CD4-positive, alpha-beta T cell treated with Interleukin-12 subunit alpha and Interleukin-12 subunit beta, for 1 hour (primary cell): ENCODE measurements at places on chromosomes 6 and 20.
A peak's percentile ranks its signal among the peaks of the same experiment; 100 is the strongest.

DNA sequence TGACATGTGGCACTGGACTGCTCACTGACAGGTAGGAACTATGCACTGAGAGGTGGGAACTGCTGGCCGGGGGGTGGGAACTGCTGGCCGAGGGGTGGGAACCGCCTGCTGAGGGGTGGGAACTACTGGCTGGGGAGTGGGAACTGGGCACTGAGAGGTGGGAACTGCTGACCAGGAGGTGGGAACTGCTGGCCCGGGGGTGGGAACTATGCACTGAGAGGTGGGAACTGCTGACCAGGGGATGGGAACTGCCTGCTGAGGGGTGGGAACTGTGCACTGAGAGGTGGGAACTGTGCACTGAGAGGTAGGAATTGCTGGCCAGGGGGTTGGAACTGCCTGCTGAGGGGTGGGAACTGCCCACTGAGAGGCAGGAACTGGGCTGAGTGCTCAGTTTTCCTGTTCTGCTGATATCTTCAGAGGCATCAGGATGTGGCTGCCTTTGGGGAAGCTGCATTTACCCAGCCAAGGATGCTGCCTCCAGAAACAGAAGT, 90.2 kb downstream of the THBS2 start:
- no peak for DNase-seq

DNA sequence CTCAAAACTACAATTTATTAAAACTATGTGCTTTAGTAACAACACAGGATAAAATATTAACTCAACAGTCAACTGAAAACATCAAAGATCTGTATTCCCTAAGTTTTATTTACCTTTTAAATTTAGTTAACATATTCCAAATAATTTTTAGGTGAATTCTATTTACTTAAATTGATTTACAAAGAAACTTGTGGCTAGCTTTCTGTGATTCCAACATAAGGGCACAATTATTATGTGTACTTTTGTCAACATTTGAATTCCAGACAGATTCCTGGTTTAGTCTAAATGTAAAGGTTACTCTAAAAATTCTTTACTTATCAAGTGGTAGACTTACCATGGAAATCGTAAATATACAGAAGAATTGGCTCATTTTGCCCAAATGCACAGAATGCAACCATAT, 70.7 kb downstream of the AHI1 start:
- no peak for DNase-seq

DNA sequence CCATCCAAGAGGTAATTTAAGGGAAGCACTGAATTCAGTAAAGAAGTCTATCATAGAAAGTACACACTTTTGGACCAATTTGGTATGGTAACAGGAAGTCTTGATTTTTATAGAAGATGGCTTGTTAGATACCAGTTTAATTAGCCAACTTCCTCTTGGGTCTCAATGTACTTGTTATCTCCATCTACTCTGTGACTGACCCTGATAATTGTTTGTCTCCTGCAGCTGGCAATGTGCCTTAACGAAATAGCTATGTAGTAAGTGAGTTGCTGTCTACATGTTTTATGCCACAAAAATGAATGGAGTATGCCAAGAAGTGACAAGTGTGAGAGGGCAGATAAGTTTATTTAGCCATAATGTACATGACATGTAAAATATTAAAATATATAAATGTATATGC, 410.5 kb upstream of the MAN1A1 start:
- DNase-seq: no peak

- no peak for DNase-seq
These were observed 39.2 kb upstream of the HDDC2 start for GRCh38 chr6:125340991-125341390.

- DNase-seq: no peak
These were observed 19.2 kb downstream of the BLTP3A start for GRCh38 chr6:34810936-34811632.

- no peak for DNase-seq
These were observed 12.4 kb downstream of the KIF3B start for GRCh38 chr20:32289661-32290431.

DNA sequence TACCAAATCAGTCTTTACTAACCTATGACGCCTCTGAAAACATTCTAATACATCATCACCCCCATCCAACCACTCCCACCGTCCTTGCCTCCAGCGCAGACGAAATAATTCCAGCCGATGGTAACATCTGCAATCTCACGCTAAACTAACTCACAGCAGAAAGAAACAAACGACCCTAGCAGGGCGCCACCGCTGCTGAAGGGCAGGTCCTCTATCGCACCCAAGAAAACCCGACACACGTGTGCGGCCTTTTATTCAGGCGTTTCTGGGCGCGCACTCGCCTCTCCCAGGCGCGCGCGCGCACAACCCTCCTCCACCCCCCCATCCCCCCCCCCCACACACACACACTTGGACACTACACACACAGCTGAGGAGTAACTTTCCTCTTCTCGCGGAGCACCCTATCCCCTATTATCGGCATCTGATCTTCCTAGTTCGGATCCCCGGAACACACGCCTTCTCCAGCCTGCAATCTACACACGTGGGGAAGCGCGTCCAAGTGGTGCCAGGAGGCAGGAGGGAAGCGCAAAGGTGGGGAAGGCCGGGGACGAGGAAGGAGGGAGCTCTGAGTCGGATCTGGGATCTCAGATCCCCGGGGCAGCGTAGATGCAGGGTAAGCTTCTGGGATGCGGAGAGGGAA, 1.4 kb downstream of the GFOD1 start:
- DNase-seq: peak; percentile 39

GRCh38 chr6:24909241-24910216, 26.2 kb downstream of the RIPOR2 start:
- no peak for DNase-seq

DNA sequence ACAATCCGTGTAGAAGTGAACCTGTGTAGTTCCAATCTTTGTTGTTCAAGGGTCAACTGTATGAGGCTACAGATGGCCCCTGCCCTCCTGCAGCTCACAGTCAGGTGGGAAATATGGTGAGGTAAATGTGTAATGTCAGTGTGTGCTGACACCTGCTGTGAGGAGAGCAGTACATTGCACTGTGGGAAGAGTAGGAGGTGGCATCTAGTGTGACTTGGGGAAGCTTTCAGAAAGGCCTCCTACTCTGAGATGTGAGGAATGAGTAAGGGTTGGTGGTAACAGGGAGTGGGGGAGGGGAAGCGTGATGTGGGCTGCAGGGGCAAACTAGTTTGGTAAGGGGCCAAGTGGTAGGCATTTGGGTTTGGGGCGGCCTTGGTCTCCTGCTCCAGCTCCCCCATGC, 188.8 kb downstream of the FARS2 start:
- DNase-seq: no peak

DNA sequence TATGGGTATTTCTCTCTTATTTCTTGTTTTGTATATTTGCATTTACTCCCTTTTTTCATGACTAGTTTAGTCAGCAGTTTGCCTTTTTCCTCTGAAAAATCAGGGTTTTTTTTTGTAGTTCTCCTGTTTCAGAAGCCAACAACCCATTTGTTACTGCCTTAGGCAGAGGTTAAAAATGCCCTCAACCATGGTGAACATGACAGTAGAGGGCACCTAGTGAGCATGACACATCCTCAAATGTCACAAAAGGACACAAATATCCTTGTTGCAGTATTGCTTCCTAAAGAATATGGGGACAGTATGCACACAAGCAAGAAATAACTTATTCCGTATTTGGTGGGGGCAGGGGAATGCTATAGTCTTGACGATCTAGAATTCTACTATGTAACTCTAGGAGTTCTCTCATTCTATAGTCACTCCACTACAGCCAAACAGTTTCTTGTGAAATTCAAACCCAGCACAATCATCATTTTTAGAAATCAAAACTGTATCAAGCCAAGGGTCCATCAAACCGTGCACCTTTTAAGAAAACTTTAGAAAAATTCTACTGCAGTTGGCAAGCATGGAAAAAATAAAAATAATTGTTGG, 47.0 kb downstream of the GOPC start:
- DNase-seq: no peak

- no peak for DNase-seq
These were observed 60.7 kb upstream of the NXT1 start for GRCh38 chr20:23289724-23290395.

- no peak for DNase-seq
These were observed 29.8 kb downstream of the DAAM2 start for GRCh38 chr6:39821742-39822532.

DNA sequence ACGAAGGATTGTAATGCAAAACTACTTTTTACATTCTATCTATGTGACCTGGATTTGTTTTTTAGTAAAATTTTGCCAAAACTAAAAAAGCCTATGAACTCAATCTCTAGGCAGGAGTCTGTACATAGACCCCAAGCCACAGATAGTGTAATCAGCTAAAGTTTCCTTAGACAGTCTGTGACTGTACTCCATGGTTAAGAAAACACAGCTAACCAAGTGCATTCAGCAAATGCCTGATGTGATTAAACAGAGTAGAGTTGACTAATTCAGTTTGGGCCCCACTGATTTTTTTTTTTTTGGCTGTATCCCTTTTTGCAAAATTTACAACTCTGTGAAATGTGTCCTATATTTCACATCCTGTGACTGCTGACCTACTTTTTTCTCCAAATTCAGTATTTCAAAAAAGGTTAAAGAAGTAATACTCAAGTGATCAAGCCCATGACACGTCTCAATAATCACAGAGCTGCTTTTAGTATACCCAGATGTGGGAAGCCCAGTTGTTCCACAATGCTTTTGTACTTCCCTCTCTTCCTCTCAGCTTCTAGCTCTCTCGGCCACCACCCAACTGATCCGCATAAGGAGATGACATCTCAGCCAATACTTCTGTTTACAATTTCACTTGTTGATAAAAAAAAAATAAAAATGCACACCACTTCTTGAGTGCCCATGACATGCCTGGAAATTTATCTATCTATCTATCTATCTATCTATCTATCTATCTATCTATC, 108.8 kb upstream of the TBX18 start:
- no peak for DNase-seq

DNA sequence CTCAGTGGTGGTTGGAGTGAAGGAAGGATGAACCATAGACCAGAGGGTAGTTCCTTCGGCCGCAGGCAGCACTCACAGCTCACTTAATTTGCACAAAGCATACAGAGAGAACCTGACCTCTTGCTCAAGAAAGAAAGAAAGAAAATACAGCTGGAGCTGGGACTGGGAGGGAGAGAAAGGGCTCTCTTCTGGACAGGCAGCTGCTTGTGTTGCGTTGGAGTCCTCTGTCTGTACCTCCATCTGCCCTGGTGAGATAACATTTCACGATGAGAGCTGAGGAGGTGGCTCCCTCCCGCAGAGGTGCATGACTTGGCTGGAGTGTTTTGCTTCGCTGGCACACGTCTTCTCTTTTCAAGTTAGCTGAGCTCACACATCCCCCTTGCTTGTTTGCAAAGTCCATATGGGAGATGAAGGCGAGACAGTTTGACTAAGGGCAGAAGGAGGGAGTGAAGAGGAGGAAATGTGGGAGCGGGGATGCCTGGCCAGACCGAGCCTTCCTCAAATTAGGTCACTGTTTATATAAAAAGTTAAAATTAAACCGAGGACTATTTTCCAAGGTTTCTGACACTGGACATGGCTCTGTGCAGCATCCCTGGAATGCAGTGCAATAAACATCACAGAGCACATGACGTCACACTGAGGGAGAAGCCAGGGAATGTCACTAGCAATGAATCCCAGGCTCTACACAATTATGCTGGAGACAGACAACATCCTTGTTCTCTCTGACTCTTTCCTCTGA, 359.4 kb downstream of the CD83 start:
- DNase-seq: no peak
